Psoas muscle (tissue), 8 donors: ENCODE measurements at places on chromosomes 13 and 19.

DNA sequence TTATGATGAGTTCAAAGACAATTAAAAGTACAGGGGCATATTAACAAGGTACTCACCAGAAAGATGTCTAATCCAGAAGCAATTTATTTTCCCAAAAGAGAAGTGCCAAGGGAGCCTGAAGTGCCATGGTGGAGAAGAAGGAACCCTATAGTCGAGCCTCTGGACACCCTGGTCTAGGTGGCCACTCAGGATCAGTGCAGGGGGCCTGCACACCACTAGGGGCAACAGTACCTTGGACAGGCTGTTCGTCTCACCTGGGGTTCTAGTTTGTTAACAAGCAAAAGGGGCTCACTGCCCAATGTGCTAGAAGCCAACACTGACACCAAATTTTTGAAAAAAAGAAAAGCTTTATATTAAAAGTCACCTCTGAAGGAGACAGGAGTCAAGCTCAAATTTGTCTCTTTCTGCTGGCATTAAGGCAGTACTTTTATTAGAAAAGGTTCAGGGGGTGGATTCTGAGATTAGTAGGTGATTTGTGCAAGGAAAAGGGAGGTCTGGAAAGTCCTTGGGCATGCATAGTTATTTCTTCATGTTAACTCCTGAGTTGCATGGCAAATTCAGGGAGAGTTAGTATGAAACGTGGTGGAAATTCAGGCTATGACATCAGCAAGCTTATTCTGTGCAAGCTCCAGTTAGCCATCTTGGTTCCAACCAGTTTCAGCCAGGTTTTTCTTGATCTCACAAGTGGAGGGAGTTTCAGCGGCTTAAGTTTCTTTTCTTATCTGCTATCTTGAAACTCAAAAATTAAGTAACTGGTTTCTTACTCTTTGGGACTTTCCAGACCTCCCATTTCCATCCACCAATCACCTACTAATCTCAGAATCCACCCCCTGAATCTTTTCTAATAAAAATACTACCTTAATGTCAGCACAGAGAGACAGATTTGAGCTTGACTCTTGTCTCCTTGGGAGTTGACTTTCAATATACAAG, 884 bp upstream of the CBY2 start:
- no peak overlapping the region for H3K27ac ChIP-seq
- H3K27me3 ChIP-seq: peaks cover under 1% of the 10 kb centered on the region
- H3K4me3 ChIP-seq: no peak overlapping the region
- H3K4me1 ChIP-seq: no peaks in the 10 kb centered on the region
- no peak for DNase-seq

DNA sequence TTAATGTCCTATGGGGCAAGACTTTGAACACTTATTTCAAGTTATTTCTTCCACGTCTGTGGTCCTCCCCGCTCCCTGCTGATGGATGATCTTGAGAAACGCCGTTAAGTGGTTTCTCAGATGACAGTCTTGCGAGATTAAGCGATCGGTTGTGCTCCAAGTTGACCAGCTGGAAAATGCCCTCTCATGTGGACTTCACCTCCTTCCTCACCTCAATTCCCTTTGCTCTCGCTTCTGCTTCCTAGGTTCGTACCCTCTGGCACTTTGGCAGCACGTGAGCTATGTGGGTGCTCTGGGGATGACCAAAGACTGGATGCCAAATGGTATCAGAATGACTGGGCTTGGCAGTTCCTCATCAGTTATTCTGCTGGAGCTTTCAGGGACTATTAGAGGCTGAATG, 480.0 kb downstream of the ZNF536 start:
- no peak for DNase-seq
- H3K27me3 ChIP-seq: no peaks in the 10 kb centered on the region
- no peaks in the 10 kb centered on the region for H3K36me3 ChIP-seq
- H3K27ac ChIP-seq: no peak overlapping the region
- H3K4me3 ChIP-seq: no peak overlapping the region
- no peaks in the 10 kb centered on the region for H3K4me1 ChIP-seq

GRCh38 chr13:103140001-103140671, 73.9 kb upstream of the SLC10A2 start:
- H3K27ac ChIP-seq: no peak overlapping the region
- no peaks in the 10 kb centered on the region for H3K36me3 ChIP-seq
- H3K27me3 ChIP-seq: no peaks in the 10 kb centered on the region
- no peak for DNase-seq

- no peaks in the 10 kb centered on the region for H3K36me3 ChIP-seq
- H3K4me3 ChIP-seq: peak overlapping the region; percentile 91
- peak overlapping the region; percentile 59 for H3K27ac ChIP-seq
- DNase-seq: no peak
- H3K4me1 ChIP-seq: peaks cover 11% of the 10 kb centered on the region
- no peaks in the 10 kb centered on the region for H3K27me3 ChIP-seq
These were observed 722 bp downstream of the PKN1 start for GRCh38 chr19:14433554-14434501.

DNA sequence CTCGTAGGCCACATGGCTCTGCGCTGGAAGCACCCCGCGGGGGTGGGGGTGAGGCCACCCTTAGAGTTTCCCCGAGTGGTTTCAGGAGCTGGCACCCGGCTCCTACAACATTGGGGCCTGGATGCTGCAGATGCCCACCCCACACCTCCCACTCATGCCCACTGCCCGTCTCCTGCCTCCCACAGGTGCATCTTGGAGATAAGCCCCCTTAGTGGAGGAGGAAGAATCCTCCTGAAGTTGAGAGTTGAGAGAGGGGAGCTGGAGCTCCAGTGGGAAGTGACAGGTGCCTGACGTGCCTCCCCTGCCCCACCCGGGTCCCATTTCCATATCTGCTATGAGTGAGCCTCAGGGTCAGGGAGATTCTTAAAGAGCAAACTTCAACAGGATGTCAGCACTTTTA, 341.3 kb downstream of the TEX29 start:
- H3K36me3 ChIP-seq: no peaks in the 10 kb centered on the region
- H3K27ac ChIP-seq: no peak overlapping the region
- DNase-seq: no peak

- H3K4me3 ChIP-seq: no peak overlapping the region
- no peak for DNase-seq
- no peaks in the 10 kb centered on the region for H3K27me3 ChIP-seq
These were observed 33.5 kb upstream of the IRS2 start for GRCh38 chr13:109819874-109820273.
